ENCODE measurements at places on chromosomes 7 and 10.

DNA sequence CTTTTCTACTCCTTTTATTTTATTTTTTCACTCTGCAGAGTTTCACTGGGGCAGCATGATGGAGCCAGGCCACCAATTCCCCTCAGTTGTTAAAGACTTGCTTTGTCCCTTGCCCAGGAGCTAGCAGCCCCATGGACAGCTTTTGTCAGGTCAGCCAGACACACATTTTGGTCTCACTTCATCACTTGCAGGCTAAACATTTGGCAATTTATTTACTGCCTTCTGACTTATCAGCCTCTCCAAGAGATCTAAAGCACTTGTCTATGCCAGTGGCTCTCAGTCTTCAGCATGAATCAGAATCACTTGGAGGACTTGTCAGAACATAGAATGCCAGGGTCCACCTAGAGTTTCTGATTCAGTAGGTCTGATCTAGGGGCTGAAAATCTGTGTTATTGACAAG lies 66.4 kb upstream of the GDF10 start:
- DNase-seq: no peak

DNA sequence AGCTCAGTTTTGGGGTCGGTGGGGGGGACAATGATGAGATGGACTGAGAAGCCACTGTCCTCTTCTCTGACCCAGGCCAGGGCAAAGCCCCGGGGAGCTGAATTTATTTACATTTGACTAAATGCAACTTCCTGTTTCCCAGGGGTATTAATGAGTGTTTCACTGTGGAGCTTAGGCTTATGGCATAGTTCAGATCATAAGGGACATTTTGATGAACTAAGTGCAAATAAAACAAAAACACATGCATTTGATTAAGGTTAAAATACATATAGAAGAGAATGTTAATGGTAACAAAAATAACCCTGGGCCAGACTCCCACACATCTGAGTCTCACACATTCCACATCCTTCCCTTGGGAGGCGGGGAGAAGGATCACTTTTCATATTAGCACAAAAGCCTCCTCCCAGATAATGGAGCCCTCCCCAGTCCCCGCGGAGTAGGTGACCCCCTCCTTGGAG lies 320.6 kb downstream of the FRMD4A start:
- no peak for DNase-seq

DNA sequence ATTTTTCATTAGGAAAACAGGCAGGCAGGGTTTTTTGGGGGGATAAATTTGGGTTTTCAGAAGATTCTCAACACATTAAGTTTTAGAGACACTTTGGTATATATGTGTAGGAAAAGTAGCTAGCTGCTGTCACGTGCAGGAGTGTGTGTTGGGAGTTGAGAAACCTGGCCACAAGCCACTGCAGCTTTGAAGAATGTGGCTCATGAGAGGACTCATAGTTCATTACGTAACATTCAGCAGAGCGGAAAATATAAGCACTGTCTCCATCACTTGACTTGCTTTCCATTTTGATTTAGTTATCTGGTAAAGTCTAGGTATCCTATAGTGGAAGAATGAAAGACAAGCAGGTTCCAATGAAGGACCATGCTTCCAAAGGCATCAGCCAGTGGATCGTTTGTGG lies 31.2 kb downstream of the SMNDC1 start:
- DNase-seq: no peak

DNA sequence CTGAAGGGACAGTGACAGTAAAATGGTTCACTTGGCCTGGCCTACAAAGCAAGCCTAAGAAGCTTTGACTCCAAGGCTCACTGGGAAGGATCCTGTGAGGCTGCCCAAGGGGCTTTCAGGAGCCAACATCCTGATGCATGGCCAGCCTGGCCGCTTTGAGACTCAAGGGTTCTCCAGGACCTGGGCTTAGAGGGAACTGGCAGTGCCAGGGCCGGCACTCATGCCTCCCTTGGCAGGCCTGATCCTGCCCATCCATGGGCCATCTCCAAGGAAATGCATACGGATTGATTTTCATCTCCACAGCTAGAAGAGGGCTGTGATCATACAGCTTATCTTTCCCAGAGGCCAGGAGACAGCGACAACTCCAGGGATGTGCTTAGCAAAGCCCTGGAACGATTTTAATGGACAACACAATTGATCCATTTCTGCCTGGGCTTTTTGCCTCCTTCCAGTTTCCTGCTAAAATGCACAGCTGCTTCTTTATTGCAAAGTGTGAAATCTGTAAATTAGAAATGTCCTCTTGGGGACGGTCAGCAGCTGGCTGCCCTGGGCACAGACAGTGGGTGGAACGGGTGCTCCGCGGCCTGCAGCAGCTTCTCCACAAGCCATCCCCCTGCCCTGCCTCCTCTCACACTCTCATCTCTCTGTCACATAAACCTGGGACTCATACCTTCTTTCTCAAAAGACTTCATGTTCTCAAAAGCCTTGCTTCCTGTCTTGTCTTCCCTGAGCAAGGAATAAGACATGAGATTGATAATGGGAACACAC lies 288.5 kb downstream of the GRID1 start:
- DNase-seq: no peak

- no peak for DNase-seq
Measured at GRCh38 chr7:123023126-123023525, 27.6 kb upstream of the TAS2R16 start.

- no peak for DNase-seq
Measured at GRCh38 chr10:14092799-14093198, 237.9 kb downstream of the FRMD4A start.

DNA sequence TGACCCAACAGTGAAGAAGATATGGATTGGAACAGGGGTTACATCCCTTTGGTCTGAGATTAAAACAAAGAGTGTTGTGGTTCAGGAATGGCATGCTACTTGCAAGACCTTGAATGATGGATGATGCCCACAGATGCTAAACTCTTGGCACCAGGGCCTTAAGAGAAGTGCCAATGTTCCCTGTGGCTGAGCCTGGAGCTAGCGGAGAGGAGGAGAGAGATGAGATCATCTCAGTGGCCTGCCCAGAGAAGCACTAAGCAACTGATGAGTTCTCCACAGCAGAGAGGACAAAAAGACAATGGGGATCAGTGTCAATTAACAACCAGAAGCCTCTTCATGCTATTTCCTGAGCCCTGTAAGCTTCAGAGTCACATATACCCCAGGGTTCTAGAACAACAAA lies 97.8 kb downstream of the ELAPOR2 start:
- no peak for DNase-seq

GRCh38 chr10:49743464-49744075 lies 18.6 kb downstream of the OGDHL start:
- DNase-seq: no peak

DNA sequence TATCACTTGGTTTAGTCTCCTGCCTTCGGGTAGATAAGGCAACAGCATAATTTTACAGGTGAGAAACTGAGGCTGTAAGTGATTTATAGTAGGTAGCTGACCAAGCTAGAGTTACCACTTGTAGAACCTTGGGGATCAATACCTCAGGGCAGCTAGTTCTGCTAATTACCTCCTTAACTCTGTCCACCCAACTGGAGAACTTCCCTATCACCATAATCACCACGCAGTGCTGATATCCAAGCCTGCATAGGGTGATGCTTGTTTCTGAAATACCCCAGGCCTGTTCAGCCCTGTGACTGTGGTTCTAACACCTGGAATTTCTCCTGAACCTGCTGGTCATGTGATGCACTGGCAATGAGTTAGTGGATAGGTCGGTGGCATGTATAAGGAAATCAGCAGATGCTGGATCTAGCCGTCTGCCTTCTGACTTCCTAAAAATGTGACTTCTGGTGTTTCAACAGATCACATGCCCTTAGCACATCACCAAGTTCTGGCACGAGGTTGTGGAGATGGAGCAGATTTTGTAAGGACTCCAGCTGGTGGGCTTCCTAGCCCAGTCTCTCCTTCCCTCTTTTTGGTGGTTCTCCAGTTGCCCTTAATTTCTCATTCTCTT lies 15.3 kb downstream of the PLAU start:
- DNase-seq: no peak

GRCh38 chr10:103692436-103692951 lies 162.9 kb downstream of the SH3PXD2A start:
- DNase-seq: no peak

DNA sequence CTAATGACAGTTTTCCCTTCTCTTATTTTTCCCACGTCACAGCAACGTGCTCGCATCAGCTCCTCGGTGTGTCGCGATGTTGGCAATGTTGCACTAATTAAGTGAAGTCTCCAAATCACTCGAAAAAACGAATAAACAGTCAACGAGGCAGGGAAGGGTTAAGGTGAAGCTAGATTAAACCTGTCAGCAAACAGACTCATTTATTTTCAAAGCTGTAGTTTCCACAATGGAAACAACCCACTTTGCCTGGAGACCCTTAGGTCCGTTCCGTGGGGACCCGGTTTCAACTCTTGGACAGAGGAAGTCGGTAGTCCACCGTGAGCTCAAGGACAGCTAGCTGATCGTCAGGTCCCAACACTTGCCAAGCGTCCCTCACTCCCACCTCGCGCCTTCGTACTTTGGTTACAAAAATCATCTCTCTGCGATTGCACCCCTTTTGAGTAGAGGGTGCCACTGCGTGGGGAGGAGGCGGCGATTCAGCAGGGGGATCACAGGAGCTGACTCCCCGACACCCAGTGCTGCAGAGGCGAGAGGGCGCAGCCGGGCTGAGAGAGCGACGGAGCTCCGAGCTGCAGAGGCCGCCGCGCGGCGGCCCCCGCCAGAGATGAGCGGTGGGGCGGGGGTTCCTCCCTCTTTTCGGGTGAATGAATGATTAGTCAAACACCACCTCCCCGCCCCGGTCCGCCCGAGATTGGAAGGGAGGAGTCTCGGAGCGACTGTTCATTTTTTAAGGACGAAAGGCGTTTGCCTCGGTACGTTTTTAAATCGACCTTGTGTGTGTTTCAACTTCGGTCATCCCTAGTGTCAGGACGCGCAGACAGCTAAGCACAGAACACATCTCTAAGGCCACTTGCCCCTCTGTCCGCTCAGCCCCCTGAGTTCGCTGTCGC lies 1.3 kb upstream of the BMPER start:
- DNase-seq: no peak

DNA sequence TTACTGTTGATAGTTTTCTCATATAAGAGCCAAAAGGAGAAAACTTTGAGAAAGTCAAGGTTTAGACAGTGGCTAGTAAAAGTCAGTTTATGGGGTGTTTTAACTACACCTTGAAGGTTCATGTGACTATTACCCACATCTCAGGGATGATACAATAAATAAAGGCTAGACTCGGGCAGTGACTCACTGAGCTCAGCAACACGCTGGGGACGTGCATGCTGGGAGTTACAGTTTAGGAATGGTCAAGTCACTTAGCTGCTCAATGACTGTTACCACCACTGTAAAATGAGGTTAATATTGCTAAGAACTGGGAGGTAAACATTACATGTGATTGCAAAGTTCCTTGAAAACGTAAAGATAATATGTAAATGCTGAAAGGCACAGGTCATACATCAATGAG lies 1254.4 kb upstream of the PHF14 start:
- no peak for DNase-seq

- no peak for DNase-seq
Measured at GRCh38 chr10:75165684-75166622, 44.6 kb upstream of the VDAC2 start.

DNA sequence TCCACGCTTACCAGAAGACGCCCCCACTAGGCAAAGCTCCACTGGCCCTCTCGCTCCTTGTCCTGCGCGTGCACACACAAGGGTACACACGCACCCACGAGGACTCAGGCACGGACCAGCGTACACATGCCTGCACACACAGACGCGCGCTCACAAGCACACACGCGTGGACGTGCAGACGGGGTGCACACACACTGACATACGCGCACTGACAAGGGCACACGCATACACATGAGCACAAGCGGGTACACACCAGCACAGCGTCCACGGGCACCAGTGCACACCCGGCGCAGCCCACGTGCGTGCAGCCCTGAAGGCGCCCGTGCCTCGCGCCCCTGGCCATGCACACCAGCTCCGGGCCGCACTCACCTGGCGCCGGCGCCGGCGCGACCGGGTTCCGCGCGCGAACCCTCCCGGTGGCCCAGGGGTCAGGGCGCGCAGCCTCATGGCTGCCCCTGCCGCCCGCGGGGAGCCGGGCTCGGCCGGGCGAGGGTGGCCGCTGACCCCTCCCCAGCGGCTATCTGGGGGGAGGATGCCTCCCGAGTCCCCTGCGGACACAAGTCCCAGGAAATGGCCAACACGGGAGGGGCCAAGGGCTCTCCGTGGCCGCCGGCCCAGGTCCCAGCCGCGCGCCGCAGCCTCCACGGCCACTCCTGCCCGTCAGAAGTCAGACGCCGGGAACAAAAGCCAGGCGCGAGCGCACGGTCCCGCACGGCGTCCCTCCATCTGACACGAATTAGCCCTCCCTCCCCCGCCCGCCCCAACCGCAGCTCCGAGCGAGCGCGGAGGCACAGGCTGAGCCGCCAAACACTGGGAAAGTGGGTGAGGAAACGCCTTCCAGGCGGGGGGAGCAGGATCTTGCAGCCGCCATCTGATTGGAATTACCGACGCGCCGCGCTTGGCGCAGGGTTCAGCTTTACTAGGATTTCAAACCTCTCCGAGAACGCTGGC lies 45.0 kb downstream of the TNS3 start:
- DNase-seq: no peak

GRCh38 chr7:72805526-72806494 lies 22.2 kb downstream of the TYW1B start:
- DNase-seq: no peak

DNA sequence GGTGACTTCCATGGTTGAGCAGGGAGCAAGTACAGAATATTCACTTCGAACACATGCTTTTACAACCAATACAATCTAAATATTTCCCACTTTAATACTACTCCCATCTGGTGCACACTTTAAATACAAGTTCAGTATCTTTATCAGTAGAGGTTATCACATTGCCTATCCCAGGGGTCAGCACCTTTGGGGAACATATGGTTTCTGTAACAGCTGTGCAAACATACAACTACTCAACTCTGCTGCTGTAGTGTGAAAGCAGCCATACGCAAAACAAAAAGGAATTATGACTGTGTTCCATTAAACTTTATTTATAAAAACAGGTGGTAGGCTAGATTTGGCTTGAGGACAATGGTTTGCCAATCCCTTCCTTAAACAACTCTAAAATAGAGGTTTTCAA lies 157.5 kb downstream of the XPNPEP1 start:
- DNase-seq: no peak

GRCh38 chr10:128150045-128150493 lies 23.8 kb upstream of the MKI67 start:
- DNase-seq: peak; percentile 44

- no peak for DNase-seq
Measured at GRCh38 chr10:50919010-50919409, 33.6 kb upstream of the A1CF start.

Data from stimulated activated CD8-positive, alpha-beta memory T cell treated with anti-CD3 and anti-CD28 coated beads, Interleukin-15, amount 100 ng/mL, for 1 hour (primary cell).